ENCODE measurements at places on chromosomes 11 and 22. TPM values are rescaled to one million over a fixed set of nuclear protein-coding genes. Genes with fewer than 3 reads are reported as not detected.

Gene GLB1L3
- total RNA-seq = not detected

DNA sequence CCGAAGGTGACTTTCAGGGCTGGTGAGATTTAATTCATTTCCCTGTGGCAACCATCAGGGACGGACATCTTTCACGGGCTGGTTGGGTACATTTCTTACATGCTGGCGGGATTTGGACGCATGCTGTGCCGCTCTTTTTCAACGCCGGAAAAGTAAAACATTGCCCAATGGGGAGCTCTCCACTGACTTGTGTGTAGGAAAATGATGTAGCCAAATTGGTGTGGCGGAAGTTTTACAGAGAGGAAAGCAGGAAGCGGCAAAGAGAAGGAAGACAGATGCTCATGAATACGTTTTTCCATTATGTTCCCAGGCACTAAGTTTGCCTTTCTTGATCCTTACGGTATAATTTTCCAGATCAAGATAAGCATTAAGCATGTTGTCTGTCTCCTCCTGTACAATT, 375.8 kb downstream of the NTM start:
- DNase-seq = no peak

Gene WNT11
- total RNA-seq = not detected

DNA sequence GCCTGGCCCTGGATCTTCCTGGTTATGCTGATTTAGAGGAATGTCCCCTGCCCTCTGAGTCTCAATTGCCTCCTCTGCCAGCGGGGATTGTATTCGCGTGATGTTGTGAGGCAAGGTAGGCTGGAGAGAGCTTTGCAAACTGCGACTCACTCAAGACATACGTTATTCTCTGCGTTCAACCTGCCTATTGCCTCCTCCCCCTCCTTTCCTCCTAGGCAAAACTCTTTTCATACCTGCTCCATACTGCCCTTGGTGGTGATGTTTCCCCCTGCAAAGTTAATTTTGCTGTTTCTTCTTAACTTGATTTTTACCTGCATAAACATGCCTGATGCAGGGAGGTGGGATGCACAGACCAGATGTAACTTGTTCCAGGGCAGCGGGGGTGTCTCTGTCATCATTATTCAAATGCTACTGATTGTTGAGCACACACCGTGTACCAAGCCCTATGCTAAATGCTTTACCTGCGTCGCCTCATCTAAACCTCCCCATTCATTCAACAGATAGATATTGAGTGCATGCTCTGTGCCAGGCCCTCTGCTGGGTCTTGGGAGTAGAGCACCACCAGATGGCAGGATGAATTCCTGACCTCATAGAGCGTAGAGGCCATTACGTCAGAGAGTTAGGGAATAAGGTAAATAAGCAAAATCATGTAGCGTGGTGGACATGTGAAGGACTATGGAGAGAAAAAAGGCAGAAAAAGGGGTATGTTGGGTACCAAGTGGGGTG, 29.0 kb downstream of the SGSM1 start:
- no peak for DNase-seq

GRCh38 chr11:106137061-106137460, 59.6 kb downstream of the AASDHPPT start:
- no peak for DNase-seq

- no peak for DNase-seq
Observed at GRCh38 chr11:73333173-73333572, 25.1 kb downstream of the ARHGEF17 start.

Gene ARHGEF17
- 24.2 TPM for total RNA-seq

DNA sequence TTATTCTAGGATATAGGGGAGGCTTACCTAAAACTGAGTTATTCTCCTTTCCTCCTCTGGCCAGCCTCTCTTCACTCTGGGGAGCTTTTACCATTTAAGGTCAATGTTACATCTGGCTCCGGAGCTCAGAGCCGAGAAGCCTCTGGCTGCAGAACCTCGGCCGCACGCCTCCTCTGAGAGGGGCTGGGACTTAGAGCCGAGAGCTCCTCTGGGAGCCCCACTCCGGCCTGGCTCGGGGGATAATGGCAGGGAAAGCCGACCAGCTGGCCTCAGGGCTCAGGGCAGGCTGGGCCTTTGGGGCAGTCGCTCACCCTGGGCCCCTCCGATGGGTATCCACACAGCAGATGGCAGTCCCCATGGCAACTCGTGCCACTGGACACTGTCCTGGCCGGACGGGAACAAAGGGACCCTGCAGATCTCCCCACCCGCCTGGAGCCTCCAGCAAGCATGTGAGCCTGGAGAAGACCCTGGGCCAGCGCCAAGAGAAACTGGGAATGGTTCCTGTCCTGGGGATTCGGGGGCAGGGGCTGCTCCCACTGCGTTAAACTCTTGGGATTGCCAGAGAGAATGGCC, at the start of gene IRAG1:
Gene IRAG1, minus strand, starts transcription at position 247 of the 573 bp plus-strand sequence. Its CDS starts 153 bp downstream, at position 94.
- DNase-seq = no peak

GRCh38 chr11:44559207-44559939, 6.1 kb upstream of the CD82 start:
- no peak for DNase-seq

Gene RIC3
- under 0.01 TPM for total RNA-seq

DNA sequence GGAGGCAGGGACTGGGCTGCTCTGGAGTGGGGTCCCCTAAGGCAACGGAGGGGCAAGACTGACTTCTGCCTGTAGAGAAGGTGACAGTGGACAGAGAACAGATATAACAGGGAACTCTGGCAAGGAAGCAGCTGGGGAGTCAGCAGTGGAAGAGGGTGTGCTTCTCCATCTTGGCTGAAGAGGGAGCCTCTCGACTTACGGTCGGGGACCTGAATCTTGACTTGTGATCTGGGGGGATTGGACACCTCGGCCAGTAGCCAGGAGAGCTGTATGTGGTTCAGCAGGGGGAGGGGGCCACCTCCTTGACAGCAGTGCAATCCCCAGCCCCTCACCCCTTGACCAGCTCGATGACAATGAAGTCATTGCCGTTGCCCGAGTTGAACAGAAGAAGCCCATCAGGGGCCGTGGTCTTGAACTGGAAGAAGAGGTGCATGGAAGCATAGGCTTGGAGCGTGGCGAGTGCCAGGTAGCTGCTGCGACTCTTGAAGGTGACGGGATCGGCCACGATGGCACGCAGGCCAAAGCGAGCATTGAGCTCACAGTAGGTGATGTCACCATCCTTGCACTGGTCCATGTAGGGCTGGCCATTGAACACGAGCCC, 60.0 kb downstream of the SLC22A12 start:
- no peak for DNase-seq

DNA sequence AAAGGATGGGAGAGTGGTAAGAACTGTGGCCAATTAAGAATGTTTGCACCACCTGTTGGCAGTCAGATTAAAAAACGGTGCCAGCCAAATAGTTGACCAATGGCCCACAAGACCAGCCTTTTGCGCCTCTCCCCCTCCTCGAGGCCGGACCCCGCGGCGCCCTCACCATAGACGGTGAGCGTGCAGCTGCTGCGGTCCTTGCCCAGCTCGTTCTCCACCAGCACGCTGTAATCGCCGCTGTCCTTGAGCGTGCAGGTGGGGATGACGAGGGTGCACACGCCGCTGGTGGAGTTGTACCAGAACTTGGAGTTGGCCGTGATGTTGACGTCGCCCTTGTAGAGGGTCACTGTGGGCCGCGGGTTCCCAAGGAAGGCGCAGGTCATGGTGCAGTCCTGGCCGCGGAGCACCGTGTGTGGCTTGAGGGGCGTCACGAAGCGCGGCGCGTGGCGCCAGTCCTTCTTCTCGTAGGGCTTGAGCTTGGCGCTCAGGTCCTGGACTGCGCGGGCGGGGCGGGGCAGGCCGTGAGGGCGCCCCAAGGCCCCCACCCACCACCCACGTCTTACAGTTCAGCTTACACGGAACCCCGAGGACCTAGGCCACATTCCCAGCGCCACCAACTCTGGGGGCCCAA, 7.2 kb downstream of the TMEM86A start:
- no peak for DNase-seq

GRCh38 chr22:22892096-22893052, 4.8 kb downstream of the IGLL5 start:
- DNase-seq = no peak

DNA sequence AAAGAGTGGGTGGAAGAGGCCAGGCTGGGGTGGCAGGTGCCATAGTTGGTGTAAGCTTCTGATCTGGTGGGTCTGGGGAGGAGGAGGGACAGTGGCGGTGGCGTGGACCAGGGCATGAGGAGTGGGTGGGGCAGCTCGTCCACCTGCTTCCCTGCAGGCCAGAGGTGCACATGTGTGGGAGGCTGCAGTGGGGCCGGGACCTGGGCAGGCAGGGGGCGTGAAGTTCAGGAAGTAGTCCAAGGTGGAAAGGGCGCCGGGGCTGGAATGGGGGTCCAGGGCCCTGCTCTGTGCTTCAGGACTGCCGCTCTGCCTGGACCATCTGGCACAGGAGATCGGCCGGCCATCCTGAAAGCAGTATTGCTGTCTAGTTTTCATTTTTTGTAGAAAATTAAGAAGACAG, 15.9 kb downstream of the RIBC2 start:
- DNase-seq = no peak
